ENCODE measurements at places on chromosomes 16 and 17.

DNA sequence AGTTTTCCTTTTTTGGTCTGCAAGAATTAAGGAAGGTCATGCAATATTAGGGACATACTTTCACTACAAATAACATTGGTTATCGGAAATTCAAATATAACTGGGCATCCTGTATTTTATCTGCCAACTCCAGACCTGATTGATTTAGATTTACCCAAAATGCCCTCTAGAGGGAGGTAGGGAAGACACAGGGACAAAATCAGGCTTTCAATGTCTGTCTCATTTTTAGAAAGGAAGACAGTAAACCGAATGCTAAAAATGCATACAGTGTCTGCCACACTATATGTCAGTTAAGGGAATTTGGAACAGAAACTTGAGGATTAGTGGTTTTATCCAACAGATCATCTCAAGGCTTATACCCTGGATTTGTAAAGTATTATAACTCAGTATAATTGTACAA is 161.7 kb upstream of the SOX9 start:
- DNase-seq = no peak

DNA sequence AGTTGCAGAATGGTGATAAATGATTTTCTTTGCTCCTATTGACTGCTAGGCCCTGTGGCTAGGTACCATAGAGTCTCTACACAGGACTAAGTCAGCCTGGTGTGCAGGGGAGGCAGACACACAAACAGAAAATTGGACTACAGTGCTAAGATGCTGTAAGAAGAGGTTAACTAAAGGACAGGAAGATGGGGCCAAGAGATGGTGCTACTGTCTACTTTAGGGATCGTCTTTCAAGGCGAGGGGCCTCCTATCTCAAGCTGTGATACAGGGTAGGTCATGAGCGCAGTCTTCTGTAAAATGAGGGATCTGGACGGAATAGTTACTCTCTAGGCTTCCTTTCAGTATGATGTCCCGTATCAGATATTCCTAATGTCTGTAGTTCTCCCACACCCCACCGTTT is 817 bp downstream of the NME1 start:
- no peak for DNase-seq

- no peak for DNase-seq
Observed at GRCh38 chr17:751269-752001, 629 bp downstream of the GEMIN4 start.

GRCh38 chr16:70252355-70252988 is 732 bp upstream of the EXOSC6 start:
- no peak for DNase-seq

- no peak for DNase-seq
Observed at GRCh38 chr17:50424996-50425681, 879 bp upstream of the ACSF2 start.

GRCh38 chr17:8176197-8176940 is at the start of gene TMEM107:
Gene TMEM107 (minus strand): TSS chr17:8176380. CDS start chr17:8176286, 94 bp downstream.
- peak; percentile 41 for DNase-seq

DNA sequence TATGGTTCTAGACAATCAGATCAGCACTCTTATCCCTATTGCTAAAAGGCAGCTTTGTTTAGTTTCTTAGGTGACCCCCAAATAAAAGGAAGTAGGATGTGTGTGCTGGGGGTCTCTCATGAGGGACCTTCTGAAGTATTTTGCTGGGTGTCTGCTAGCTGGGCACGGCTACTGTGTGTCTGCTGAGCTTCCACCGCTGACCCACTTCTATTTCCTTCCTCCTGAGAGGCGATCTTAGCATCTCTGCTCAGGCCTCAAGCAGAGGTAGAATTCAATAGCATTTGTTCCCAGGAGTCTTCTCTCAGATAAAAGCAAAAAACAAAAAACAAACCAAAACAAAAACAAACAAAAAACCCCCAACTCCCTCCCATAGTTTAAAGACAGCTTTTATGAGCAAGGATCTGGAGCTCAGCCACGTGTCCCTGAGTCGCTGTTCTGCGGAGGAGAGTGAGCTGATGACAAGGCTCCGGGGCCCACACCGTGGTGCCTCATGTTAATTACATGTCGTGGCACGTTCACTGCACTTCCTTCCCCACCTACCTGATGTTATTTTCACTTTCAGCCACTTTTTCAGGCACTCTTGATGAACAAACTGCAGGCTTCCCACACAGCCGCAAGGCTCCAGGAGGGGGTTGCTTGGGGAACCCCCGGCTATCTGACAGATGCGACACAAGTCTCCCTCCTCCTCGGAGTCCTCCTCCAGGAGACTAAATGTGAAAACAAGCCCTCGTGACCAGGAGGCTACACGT is 83.5 kb downstream of the MARCHF10 start:
- DNase-seq = no peak

DNA sequence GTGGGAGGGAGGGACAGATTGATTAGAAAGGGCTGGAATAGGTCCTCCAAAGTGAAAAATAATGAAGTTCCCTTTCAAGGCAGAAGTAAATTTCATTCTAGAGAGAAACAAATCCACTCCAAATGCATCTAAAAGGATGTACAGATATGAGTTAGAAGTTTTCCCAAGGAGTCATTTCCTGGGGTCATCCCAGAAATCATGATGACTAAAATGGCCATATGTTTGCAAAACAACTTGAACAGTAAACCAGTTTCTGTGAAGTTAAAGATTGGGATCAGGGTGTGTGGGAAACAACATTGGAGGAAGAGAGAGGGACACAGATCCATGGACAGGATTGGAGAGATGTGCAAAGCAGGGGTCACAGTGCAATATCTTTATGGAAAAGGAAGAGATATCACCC is 32.5 kb upstream of the ARHGAP44 start:
- DNase-seq = no peak

- no peak for DNase-seq
Observed at GRCh38 chr17:16407911-16408588, 7.3 kb upstream of the TRPV2 start.

DNA sequence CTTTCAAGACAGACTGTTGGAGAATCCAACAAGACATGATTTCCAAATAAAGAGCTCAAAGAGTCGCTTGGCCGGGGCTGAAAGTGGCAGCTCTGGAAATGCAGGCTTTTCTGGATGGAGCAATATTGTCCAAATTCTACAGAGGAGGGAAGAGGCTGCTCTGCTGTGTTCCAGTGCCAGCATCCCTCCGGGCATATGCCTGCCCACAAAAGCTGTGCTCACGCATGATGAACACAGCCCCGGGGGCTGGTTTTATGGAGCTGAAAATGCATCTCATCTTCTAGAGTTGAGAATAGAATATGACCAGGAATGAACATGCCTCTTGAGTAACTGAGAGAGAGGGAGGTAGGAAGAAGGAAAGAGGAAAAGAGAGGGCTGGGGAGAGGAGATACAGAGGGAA is 74.7 kb upstream of the TOX3 start:
- DNase-seq = no peak

- no peak for DNase-seq
Observed at GRCh38 chr17:45963889-45964288, 35.2 kb upstream of the STH start.

- DNase-seq = no peak
Observed at GRCh38 chr16:88810166-88810911, 1.4 kb downstream of the APRT start.

DNA sequence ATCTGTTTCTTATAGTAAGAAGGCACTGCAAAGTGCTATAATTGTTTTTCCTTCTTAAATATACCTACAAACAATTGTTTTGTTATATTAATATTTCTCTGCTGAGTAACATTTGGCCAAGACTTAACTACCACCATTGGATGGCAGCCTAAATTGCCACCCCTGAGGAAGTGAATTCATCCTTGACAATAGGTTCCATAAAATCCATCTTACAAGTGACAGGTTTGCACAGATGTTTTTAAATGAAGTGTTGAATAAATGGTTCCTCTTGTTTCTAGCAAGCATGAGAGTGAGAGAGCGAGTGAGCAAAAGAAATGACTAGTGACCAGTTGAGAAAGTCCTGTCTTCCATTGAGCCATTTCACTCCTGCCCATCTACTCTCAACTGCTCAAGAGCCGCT is 8.3 kb upstream of the MPHOSPH6 start:
- no peak for DNase-seq

DNA sequence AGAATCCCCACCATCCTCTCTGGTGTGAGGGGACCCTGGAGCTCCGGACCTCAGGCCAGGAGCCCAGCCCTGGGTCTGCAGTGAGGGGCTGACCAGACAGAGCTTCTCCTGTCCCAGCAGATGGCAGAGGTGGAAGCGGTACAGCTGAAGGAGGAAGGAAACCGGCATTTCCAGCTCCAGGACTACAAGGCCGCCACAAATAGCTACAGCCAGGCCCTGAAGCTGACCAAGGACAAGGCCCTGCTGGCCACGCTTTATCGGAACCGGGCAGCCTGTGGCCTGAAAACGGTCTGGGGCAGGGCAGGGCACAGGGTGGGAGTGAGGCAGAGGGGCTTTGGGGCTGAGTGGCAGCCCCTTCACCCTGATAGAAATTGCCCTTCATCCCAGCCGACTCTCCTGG is 527 bp downstream of the UNC45B start:
- DNase-seq = no peak

DNA sequence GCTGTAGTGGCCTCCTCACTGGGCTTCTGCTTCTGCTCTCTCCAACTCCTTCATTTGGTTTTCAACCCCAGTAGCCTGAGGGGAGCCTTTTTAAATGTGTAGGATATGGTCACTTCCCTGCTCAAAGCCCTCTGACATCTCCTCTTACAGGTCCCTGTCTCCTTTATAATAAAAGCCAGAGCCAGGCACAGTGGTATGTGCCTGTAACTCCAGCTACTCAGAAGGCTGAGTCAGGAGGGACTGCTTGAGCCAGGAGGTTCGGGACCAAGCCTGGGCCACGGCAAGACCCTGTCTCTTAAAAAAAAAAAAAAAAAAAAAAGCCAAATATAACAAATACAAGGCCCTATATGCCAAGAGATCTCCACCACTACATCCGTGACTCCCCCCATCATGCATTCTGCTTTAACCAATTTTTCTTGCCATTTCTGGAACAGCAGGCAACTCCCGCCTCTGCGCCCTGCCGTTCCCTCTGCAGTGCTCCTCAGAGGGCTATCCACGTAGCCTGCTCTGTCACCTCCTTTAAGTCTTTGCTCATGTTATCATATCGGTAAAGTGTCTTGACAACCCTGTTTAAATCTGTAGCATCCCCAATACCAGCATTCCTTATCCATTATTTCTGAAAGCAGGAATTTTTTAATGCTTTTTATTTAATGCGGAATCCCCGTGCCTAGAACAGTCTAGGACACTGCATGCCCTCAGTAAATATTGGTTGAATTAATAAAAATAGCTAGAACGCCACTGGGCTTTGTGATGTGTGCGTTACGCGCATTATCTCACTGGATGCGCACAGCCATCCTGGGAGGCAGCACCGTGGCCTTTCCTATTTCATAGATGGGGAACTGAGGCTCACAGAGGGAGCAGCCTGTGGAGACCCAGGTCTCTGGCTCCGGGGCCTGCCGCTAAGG is 9.5 kb downstream of the ZNF771 start:
- no peak for DNase-seq

DNA sequence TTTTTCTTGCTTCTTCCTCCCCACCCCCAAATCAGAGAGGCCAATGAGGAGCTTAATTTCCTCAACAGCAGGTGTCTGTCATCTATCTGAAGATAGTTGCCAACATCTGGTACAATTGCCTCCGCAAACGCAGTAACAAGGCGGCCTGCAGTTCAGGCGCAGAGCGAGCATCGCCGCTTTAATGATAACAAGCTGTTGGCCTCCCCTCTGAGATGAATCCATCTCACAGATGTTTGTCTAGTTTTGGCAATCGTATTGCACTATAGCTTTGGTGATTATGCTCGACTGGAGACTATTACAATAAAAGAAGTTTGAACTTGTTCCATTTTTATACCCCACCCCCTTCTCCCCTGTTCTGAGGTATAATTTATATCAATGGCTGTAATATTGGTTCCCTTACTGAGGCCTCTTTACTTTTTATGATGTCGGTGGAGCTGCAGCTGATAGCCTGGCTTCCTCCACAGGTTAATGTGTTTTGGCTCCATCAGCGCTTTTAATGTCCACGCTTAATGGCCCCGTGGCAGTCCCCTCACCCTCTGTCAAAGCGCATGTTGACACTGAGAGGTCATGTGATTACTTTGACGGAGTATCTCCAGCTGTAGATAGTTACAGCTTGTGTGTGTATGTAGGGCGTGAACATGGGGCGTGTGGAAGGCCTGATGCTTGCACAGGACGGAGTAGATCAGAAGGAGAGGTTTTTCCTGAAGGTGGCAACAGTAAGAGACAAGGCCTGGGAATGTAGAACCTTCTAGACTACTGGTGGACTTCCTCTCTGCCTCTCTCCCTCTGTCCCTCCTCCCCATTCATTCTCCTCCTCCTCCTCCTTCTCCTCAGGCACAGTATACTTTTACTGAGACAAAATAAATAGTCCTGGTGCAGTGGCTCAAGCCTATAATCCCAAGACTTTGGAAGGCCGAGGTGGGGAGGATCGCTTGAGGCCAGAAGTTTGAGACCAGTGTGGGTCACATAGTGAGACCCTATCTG is 164.7 kb downstream of the MSI2 start:
- DNase-seq = no peak

DNA sequence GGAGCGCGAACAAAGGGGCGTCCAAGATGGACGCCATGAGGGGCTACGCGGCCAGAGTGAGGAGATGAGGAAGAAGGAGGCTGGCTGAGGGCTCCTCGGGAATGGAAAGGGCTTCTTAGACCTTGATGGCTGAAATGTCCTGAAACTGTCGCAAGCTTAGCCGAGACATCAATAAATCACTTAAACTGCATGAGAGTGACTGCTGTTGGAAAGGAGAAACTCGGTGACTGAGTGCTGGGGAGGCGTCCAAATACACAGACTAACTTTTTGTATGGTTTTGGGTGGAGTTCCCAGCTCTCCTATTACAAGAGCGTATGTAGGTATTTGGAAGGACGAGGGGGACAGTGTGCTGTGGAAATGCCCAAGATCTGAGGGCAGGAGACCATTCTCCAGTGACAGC is 1.4 kb upstream of the GEMIN4 start:
- no peak for DNase-seq

DNA sequence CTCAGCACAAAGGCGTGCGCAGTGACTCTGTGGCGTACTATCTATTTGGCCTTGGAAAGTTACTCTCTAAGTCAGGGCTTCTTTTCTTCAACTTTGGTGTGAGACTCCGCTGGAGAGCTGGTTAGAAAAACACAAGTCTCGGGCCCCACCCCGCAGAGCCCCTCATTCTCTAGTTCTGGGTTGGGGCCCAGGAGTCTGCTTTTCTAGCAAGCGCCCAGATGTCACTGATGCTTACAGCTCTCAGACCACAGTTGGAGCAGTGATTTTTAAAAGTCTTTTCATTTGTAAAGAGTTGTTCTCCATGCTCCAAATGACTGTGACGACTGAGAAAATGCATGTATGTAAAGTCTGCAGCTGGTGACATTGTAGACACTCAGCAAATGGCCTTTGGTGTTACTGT is 582.3 kb downstream of the WWOX start:
- no peak for DNase-seq

GRCh38 chr17:11564589-11565380 is 33.5 kb upstream of the DNAH9 start:
- DNase-seq = no peak

- DNase-seq = no peak
Observed at GRCh38 chr17:41823580-41823979, 10.8 kb downstream of the FKBP10 start.

- DNase-seq = no peak
Observed at GRCh38 chr16:25135254-25135878, 23.8 kb downstream of the LCMT1 start.

GRCh38 chr16:86547286-86547685 is 7.7 kb downstream of the MTHFSD start:
- DNase-seq = no peak

- no peak for DNase-seq
Observed at GRCh38 chr17:1171953-1172352, 7.8 kb downstream of the ABR start.

GRCh38 chr16:14399378-14400284 is 230.4 kb downstream of the PARN start:
- no peak for DNase-seq

Data from KG1 (cell line).